GDM1 (cell line): ENCODE measurements at places on chromosomes 5 and 9.

DNA sequence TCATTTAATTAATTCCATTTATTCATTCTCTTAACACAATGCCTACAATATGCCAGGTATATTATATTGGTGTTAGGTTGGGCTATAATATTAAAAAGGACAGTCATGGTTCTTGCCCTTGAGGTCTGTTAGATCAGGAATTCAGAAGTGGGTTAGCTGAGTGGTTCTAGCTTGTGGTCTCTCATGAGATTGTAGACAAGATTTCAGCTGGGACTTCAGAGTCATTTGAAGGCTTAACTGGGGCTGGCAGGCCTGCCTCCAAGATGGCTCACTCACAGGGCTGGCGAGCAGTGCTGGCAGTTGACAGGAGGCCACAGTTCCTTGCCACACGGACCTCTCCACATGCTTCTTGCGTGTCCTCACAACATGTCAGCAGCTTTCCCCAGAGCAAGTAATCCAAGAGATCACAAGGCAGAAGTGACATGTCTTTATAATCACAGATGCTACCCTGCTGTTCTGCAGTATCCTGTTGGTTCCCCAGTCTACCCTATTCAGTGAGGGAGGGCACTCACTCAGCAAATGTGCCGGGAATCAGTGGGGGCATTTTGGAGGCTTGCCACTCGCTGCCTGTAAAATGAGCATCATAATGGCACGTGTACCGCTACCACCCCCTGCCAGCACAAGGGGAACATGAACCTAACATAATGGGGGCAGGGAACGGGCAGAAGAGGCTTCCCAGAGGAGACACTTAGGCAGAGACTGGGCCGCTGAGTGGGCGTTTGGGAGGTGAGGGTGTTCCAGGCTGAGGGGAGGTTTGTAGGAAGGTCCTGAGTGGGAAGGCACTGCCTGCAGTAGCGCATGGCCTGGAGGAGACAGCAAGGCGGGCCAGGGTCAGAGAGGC is 70.0 kb downstream of the EXOSC2 start:
- no peak for DNase-seq

- DNase-seq: no peak
These were observed 162.1 kb downstream of the CWC27 start for GRCh38 chr5:64930672-64931318.

DNA sequence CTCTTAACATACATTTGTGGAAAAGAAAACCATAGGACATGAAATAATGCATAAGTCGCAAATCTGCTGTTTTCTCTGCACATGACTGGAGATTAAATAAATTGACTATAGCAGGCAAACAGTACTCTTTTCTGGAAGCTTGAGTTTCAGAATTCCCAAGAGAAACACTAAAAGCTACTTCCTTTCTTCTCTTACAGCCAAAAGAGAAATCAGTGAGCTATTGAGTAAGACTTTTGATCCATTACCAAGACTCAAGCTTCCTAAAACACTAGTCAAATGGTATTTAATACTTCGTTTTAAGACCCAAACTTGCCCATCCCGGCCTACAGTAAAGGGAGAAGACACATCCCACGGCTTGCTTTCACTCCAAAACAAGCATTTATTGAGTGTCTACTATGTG is 335.8 kb upstream of the PUM3 start:
- no peak for DNase-seq

DNA sequence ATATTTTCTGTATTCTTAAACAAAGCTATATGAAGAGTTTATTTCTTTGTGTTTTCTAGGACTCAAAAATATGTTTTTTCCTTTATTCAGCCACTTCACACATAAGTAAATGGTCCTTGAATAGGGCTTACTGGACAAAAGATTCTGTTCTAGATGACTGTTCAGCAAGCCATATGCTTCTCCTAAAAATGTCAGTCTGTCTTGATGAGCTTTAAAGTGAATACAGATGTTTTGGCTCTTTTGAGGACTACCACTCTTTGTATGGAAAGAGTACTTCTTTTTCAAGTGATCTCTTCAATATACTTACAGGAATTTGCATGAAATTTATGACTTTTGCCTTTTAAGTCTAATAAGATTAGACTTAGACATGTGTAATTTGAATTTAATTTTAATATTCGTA is 8.4 kb downstream of the NDUFS4 start:
- DNase-seq: no peak
